ENCODE measurements at places on chromosomes 6 and 20.

GRCh38 chr20:31751126-31751525 is 12.0 kb downstream of the TPX2 start:
- no peak for DNase-seq

GRCh38 chr20:15297059-15297875 is 959.9 kb upstream of the FLRT3 start:
- DNase-seq, result no peak

- DNase-seq, result no peak
Measured at GRCh38 chr20:46523108-46523507, 9.7 kb upstream of the ZNF334 start.

GRCh38 chr6:96246563-96246962 is 230.8 kb downstream of the FUT9 start:
- no peak for DNase-seq

DNA sequence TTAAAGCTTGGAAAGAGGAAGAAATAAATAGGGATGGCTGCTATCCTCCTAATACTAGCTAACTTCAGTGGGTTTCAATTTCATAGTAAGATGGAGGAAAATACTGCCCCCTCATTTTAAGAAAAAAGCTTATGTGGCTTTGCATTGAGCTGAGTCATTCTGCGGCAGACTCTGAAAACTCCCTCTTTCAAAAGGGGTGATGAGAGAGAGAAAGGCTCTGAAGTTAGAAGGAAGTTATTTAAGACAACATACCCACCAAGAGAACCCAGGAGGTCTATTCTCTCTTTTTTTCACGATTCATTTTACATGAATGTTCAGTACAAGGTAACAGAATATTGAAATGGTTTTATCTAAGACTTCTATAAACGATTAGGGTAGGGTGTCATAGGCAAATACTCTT is 4.5 kb downstream of the PRDM13 start:
- no peak for DNase-seq

DNA sequence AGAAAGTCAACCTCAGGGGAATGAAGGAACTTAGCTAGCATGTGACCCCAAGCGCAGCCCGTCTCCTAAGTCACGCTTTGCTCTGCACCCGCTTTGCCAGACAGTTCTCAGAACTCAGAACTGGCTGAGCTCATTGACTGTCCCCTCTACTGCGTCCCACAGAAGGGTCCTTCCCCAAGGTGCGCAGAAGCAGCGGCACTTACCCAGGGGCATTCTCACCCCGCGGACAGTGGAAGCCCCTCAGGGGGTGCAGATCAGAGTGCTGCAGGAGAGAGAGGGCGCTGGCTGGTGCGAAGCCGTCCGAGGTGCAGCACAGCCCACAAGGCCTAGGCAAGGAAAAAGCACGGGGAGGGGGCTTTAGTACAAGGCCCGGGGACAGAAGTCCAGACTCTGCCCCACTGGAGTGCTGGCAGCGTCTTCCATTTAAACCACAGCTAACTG is 807 bp downstream of the SNHG17 start:
- no peak for DNase-seq

DNA sequence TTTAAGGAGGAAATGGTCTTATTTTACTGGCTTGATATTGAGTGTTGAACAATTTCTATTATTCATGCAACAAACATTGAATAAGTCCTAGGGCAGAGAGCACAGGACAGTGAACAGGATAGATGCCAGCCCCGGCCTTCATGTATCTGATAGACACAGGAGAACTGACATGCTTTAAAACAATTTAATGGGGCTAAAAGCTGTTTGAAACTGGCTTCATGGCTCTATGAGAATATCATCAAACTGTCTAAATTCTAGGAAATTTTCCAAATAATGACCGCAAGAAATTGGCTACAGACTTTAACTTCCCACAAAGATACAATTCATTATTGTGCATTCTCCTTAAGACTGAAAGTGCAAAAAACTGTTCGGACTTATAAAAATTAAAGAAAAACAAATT is 69.0 kb downstream of the ID4 start:
- no peak for DNase-seq

- DNase-seq, result no peak
Measured at GRCh38 chr6:501891-502601, 110.5 kb downstream of the IRF4 start.

DNA sequence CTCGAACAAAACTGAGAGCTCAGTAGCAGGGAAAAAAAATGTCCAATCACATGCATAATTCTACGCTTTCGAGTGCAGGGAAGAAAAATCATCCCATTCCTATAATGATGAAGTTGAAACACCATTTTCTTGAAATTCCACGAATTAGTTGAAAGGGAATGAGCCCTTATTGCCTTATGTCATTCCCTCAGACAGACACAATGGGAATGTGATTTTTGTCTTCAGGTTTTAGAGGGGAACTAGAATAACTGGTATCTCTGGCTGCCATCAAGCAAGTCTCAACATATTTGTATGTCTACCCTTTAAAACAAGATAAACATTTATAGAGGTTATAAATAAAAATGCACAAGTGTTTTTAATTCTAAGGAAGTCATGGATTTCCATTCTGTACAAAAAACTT is 87.9 kb downstream of the KIF13A start:
- DNase-seq, result no peak

- DNase-seq, result no peak
Measured at GRCh38 chr6:19269341-19269898, 567.8 kb upstream of the ID4 start.

- DNase-seq, result no peak
Measured at GRCh38 chr6:3541006-3541585, 84.2 kb upstream of the SLC22A23 start.

DNA sequence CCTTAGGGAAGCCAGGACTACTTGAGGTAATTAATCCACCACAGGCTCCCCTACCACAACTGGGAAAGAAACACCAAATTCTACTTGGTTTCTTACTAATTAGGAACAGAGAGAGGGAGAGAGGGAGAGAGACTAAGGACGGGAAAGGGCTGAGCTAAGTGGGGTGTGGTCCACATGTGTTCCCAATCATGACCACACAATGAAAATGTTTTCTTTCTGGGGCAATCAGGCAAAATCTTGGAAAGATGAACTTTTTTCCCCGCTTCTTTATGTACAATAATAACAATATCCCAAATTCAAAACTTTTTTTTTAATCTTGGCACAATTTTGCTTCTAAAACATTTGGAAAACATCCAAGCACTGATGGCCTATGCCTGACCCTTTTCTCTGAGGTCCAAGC is 734.4 kb downstream of the MAFB start:
- no peak for DNase-seq

DNA sequence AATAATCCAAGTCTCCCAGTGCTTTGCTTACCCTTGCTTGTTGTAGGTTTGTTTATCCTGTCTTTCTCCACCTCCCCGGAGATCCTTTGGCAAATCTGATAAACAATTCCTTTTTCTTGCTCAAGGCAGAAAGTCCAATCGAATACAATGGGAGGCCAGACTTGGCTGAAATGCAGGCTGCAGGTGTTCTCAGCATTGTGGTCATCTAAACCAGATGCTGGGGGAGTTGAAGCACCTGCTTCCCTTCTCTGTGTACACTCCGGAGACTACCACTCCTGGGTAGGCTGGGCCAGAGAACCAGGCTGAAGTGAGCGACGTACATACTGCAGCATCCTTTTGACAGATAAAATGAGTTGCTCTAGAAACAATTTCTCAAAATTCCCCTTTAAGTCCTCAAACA is 82.6 kb upstream of the PREP start:
- no peak for DNase-seq

- no peak for DNase-seq
Measured at GRCh38 chr6:37366910-37367309, 13.1 kb downstream of the RNF8 start.

- DNase-seq, result no peak
Measured at GRCh38 chr6:11097476-11097875, 3.8 kb downstream of the SMIM13 start.

DNA sequence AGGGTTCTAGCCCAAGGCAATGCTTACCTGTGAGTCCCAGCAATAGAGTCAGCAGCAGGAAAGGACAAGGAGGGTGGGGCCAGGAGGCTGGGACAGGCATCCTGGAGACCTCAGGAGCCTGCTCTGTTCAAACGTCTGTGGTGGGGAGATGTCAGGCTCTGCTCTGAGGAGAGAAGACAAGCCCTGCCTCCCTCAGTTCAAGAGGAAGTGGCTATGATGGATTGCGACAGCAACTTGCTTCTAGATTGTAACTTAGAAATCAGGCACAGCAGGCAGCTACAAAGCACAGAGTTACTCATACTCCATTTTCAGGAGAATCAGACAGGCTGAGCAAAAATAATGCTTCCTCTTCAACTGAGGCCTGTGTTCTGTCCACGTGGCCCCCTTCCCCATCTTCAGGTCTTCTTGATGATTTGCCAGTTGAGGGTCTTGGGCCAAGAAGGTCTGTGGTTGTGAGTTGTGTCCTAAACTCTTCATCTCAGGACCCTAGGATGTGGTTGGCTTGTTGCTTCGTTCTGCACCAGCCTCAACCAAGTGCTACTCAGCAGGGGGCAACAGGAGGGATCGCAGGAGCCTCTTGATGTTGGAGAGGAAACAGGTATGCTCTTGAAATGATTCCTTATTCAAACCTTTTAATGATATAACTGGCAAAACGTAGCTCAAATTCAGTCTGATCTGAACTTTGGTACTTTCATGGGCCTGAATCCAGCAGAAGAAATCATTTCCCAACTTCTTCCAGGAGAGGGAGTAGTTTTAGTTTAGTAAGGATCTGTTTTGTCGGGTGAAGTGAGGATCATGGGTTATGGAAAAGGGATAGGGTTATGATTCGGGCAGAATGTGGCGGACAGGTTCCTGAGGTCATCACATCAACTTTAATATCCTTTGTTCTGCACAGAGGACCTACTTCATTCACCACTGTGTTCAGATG is 31.0 kb downstream of the SIRPB1 start:
- no peak for DNase-seq

DNA sequence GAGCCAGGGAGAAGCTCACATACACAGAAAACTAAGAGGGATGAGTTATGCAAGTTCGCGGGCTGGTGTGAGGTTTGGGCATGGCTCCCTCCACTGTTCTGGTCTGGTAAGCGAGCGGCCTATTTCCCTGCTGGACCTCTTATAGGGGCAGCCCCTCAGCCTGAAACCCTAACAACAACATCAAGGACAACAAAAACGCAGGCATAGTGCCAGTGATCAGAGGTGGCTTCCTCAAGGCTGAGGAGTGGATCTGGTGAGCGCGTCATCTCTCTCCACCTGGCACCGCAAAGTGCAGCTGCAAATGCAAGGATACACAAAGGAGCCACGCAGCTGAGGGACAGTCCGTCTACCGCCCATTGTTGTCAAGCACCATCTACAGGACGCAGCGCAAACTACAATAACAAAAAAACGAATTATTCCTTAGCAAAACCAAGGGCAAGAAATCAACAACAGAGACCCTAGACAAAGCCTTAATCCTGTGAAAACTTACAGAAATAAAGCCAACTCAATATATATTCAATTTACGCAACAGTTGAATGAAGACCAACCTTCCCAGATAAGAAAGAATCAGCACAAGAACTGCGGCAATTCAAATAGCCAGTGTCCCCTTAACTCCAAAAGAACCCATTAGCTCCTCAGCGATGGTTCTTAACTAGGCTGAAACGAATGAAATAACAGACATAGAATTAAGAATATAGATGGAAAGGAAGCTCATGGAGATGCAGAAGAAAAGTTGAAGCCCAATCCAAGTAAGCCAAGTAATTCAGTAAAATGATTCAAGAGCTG is 9.2 kb upstream of the DEFB110 start:
- DNase-seq, result no peak

DNA sequence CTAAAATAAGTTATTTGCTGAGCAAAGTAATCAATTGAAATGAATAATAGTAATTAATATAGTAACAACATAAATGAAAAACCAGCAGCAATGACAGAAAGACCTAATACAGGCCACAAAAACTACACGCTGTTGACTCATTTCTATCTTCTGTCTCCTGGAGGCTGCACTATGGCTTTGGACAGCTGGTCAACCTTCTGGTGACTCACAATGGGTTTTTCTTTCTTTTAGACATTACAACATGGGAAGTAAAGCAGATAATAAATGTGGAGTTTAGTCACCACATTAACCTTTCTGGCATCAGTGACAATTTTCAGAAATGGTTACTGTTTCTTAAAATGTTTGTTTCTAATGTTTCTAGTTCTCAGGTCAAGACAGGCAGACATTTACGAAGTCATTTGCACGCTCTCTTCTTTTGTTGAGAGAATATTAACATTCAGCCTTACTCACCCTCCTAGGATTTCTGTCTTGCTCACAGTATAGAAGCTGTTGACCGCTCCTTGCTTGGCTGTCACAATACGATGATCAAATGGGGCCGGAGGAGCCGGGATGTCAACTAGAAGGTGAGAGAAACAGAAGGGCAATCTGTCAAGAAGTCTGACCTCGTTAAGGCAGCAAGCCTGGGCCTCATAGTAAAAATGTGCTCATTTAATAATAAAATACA is 62.2 kb downstream of the MYLK4 start:
- no peak for DNase-seq

- no peak for DNase-seq
Measured at GRCh38 chr6:13113376-13113775, 215.0 kb downstream of the TBC1D7 start.

DNA sequence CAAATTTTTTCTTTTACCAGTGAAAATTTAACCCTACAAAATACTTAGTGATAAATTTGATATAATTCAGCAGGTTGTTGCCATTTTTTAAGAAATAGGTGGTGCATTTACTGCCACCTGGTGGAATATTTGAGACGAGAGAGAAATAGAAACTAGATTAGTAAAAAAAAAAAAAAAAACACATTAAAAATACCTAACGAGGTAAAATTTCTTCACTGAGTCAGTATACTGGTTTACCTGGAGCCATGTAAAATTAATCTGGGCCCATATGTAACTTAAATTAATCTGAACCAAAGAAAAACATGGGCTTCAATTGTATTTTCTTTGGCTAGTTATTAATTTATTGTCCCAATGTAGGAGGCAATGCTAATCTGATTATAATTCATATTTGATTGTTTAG is 520.8 kb downstream of the EPM2A start:
- no peak for DNase-seq

GRCh38 chr6:32084780-32085179 is 24.4 kb downstream of the TNXB start:
- no peak for DNase-seq

GRCh38 chr6:74137911-74138310 is 441.9 kb downstream of the CD109 start:
- DNase-seq, result no peak

DNA sequence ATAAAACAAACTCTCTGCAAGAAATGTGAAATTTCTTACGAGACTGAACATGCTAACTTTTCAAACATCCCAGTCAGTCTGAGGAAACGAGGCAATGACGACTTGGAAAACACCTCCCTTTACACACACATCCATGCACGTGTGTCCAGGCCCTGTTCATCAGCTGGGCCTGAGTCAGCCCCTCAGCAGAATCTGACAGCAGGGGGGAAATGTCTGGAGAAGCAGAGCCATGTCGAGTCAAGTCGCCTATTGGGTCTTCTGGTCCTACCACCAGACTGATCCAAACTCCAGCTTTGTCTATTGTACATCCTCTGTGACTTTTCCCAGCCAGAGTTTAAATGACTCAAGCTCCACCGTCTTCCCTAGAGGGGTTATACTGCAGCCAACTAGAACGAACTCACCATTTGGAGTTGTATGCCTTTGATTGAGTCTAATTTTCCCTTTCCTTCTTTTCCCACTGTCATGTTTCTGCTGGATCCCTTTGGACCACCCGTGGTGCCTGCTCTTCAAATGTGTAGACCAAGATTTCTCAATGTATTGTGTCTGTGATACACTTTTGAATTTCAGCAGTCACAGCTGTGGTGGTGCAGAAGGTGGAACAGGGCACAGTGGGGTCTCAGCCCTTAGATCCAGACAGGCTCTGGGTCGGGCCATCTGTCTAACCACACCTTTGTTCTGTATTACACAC is 254.0 kb downstream of the CDC5L start:
- DNase-seq, result no peak

GRCh38 chr20:3916364-3916763 is 27.2 kb downstream of the PANK2 start:
- DNase-seq, result no peak
